Activated CD8-positive, alpha-beta memory T cell treated with anti-CD3 and anti-CD28 coated beads for 4 hours (primary cell): ENCODE measurements at places on chromosomes 11 and 22.

GRCh38 chr22:31097941-31098631, 9.3 kb downstream of the SELENOM start:
- no peak for DNase-seq

- no peak for DNase-seq
Measured at GRCh38 chr11:133243832-133244231, 288.5 kb downstream of the OPCML start.

DNA sequence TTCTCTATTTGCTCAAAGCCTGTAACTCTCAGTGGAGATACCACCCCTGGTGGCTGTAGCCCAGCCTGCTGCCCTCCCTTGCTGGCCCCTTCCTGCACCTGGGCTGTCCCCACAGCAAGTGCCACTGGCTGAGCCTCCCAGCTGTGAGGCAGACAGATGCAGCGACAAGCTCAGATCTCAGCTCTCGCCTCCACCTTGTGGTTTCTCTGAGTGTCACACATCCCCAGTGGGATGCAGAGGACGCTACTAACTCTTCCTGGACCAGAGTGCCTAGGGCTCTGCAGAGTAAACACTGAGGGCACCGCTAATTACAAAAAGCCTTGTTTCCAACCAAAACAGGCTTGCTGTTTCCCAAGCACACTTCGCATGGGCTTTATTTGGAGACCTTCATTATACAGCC, 8.9 kb downstream of the YPEL1 start:
- DNase-seq, result no peak

DNA sequence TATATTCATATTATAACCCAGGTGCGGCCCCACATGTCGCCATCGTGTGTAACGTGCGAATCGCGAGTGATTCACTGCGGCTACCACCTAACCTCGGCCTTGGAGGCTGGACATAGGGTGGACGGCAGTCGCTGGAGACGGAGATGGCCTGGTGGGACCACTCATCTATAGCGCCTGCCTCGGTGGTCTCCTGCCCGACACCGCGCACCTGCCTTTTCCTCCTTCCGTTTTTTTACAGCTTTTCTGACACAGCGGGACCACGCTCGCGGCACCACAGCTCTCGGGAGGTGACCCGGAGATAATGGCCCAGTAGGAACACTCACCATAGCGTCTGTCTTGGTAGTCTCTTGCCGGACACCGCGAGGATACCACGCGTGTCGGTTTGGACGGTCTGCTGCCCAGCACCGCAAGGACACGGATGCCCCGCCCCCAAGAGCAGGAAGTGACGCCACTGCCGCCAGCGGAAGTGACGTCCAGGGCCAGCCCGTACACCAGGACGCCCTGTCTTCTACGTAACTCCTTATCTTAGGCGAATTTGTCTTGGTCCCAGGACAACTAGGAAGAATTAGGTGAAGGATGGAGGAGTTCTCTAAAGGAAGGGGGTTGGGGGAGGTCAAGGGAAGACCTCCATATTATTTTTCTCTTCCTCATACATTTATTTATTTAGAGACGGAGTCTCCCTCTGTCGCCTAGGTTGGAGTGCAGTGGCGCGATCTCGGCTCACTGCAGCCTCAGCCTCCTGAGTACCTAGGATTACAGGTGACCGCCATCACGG, 6.4 kb downstream of the SNU13 start:
- DNase-seq, result peak; percentile 70

- no peak for DNase-seq
Measured at GRCh38 chr22:23789638-23790037, 2.9 kb downstream of the SMARCB1 start.

DNA sequence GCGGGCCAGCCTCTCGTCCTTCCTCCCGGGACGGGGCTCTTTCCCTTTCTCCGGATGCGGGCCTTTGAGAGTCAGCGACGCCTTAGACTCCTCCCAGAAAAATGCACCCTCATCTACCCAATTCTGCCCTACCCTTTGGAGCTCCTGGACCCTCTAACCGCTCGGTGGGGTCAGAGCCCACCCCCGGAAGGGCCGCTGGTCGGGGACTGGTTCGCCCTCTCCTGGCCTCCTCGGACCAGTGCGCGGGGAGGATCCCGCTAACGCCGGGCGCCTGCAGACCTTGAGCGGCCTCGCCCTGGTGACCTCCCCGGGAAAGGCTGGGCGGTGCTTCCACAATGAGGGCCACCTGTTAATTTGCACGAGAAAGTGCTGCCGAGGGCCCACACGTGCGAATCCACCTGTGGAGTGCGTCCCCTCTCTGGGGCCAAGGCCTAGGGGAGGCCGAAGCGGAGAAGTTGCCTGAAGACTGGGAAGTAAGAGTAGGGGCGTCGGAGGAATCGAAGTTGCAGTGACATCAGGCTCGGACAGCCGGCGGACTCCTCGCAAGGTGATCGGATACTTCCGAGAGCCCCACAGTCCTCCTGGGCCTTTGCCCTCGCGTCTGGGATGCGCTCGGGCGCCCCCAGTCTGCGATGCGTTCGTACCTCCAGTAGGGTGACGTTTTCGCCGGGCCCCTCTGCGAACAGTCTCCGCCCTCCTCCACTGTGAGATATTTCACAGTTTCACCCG, 61.5 kb downstream of the ENDOD1 start:
- peak; percentile 87 for DNase-seq

DNA sequence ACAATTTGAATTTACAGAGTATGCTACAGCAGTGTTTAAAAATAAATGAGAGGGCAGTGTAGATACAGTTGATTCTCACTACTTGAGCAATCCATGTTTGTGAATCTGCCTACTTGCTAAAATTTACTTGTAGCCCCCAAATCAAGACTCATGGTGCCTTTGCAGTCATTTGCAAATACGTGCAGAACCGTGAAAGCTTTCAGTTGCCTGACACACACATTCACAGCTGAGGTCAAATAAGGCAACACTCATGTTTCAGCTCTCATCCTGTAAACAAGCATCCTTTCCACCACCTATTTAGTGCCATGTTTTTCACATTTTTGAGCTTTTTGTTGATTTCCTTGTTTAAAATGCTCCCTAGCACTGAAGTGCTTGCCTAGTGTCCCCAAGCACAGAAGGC, 32.5 kb upstream of the RASL10A start:
- no peak for DNase-seq
